ENCODE measurements at places on chromosomes 16 and 17.

- DNase-seq: no peak
These were observed 3.9 kb downstream of the GFAP start for GRCh38 chr17:44911133-44912001.

- DNase-seq: no peak
These were observed 11.6 kb downstream of the ZNF423 start for GRCh38 chr16:49844359-49844758.

- DNase-seq: no peak
These were observed 7.8 kb downstream of the LGALS3BP start for GRCh38 chr17:78971756-78972506.

DNA sequence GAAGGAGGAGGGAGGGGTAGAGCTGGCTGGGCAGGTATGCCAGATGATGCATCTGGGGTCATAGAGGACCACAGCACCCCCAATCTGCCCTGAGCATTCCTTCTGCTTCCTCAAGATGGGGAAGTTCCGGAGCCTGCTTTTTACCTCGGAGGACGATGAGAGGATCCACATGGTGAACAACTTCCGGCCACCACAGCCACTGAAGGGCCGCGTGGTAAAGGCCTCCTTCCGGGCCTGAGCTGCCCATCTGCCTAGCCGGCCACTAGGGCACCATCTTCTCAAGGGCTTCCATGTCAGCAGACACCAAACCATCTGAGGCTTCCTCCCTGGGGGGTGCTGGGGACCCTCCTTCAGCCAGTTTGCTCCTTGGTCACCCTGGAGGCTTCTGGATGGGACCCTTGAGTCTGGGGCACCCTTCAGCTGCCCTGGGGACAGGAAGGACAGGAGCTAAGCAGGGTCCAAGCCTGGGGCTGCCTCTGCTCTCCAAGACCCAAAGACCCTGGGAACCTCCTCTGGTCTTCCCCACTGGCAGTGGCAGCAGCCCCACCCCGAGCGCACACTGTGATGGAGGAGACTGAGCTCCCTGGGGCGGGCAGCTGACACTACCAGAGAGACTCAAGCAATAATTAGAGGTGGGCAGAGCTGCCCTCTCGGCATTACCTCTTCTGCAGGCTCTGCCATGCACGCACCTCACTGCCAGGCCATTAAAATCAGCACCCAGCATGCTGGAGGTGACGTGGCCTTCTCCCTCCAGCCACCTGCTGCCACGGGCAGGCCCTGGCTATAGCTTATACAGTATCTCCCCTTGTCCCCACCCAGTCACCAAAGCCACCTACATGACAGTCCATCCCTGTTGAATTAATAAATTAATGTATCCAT is 9.3 kb downstream of the CA7 start:
- DNase-seq: no peak

GRCh38 chr17:16374146-16374938 is 6.5 kb upstream of the UBB start:
- DNase-seq: no peak

- DNase-seq: no peak
These were observed 10.8 kb downstream of the ATP2C2 start for GRCh38 chr16:84379008-84379708.

Data from AG04450 (cell line).